NCI-H69 (cell line): ENCODE measurements at places on chromosomes 5 and 9.
A peak's percentile ranks its signal among the peaks of the same experiment; 100 is the strongest.

GRCh38 chr5:92835712-92836111 is 745.3 kb downstream of the NR2F1-AS1 start:
- DNase-seq = no peak

DNA sequence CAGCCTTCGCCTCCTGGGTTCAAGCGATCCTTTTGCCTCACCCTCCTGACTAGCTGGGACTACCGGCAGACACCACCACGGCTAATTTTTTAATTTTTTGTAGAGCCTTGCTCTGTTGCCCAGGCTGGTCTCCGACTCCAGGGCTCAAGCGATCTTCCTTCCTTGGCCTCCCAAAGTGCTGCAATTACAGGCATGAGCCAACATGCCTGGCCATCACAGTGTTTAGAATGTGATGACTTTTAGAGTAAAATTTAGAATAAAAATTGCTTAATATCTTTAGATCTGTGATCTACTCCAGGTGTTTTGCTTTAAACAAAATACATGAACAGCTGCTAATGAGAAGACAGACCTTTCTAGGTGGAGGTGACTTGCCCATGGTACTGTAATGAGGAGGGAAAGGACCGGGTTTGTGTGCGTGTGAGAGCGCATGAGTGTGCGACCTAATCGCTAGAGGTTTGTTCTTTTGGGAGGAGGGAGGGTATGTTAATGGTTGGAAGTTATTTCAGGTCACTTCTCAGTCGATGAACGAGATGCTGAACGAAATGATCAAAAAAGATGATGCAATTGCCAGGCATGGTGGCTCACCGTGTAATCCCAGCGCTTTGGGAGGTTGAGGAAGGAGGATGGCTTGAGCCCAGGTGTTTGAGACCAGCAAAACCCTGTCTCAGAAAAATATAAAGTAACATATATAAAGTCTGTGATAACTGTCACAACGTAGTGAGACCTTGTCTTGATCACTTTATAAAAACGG is 2.0 kb downstream of the CNOT6 start:
- no peak for DNase-seq

- no peak for DNase-seq
Observed at GRCh38 chr9:95030920-95031642, 286.4 kb downstream of the FANCC start.

DNA sequence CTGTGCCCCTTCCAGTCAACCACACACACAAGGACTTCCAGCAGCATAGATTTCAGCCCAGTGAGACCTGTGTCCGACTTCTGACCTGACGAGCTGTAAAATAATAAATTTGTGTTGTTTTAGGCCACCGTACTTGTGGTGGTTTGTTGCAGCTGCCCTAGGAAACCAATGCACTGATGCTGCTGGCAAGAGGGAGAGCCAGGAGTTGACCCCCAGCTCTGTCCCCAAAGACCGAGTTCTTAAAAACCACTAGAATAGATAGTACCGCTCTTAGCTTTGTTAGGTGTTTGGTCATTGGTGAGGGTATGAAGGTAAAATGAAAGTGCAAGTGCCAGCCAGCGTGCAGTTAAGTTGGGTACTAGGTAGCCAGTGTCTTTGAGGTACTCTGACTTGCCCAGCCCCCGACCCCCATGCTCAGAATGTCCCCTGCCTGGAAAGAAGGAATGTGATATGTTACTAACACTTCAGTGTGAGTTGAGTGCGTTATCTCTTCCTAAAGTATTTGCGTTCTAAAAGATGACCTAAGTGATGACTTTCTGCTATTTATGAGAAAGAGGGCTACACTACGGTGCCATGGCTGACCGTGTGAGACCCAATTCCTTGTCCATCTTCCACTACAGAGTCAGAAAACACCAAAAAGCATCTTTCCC is 185.6 kb downstream of the AOPEP start:
- DNase-seq = no peak

- DNase-seq = no peak
Observed at GRCh38 chr9:21653589-21653988, 148.8 kb upstream of the MTAP start.

GRCh38 chr5:17177501-17178372 is 39.7 kb upstream of the BASP1 start:
- no peak for DNase-seq

DNA sequence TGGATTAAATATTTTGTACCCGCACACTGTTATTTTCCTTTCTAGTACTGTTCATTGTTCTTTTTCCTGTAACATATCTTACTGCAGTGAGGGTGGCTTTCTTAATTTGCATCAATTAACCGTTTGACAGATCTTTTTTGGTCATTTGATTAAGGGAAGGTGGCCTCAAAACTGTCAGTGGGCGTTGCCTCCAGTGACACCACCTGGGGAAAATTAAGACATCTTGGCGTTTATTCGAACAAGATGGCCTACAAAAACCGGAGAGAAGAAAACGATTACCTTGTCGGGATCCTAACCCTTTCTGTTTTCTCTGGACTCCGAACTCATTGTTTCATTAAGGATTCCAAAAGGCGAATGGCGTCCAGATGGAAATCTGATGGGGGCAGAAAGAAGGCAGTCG is 2.0 kb downstream of the BASP1 start:
- no peak for DNase-seq

DNA sequence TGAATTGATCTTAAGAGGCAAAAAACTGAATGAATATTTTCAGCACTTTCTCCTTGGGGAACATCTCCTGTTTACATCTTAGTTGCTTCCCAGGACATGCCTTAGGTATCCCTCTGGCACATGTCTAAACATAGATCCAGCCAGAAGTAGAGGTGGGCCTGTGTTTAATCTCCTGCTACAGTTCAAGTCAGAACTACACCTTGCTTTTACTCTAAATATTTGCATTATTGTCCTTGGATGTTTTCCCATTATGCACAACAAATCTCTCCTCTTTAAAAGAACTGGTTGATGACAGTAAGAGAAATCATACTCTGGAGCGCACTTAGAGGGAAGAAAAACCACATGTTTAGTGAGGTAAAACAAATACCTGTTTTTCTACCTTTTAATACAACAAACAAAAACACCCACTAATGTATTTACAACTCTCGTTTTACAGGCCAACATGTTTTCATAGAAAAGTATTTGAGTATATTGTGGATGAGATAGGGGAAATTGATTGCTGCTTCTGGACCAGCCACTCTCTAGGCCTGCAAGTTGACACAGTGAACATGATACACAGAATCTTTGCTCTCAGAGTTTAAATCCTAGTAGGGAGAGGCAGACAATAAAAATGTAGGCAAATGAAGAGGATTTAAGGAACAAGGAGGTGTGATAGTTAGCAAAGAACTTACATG is 32.3 kb downstream of the TNFAIP8 start:
- DNase-seq = no peak

DNA sequence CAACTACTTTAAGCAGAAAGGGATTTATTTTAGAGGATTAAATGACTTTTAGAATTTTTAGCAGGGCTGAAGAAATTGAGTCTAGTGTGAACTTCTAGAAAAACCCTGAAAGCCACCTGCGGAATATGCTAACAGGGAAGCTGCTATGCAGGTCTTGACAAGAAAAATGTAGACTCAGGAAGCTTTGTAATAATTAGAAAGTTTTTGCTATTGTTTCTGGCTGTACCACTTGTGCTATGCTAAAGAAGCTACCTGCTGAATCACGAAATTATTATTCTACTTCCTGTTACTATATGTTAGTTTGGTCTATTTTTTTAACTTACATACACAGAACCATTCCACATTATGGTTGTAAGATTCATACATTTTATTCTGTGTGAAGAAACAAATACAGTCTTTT is 74.0 kb upstream of the CHSY3 start:
- no peak for DNase-seq

GRCh38 chr5:1801967-1802295 is 724 bp downstream of the NDUFS6 start:
- DNase-seq = peak; percentile 57

DNA sequence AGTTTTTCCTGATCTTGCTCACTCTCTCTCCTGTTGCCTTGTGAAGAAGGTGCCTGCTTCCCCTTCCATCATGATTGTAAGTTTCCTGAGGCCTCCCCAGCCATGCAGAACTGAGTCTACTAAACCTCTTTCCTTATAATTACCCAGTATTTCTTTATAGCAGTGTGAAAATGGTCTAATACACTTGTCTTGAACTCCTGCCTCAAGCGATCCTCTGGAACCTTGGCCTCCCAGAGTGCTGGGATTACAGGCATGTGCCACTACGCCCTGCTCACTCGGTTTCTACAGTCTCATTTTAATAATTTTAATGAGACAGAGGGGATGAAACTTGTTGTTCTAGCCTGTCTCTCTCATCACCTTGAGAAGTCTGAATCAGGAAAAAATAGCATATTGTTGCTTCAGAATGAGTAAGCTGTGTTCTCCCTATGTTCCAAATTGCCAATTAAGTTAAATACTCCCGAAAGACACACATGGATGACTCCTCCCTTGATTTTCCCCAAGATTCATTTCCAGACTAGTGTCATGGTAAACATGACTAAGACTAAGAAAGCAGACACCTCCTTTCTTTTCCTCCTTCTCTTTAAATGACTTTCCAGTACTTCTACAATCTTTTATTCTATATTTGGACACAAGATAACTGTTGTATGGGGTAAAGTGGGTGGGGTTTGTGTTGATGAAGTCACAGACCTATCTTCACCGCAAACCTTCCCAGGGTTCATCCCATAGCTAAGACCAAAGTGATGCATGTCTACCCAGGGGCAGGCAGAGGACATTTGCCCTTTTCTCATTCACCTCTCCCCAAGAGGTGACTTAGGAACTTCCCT is 7.8 kb upstream of the DNAJC18 start:
- no peak for DNase-seq
